ENCODE measurements at places on chromosomes 7 and 10. TPM values are rescaled to one million over a fixed set of nuclear protein-coding genes. Genes with fewer than 3 reads are reported as not detected.

DNA sequence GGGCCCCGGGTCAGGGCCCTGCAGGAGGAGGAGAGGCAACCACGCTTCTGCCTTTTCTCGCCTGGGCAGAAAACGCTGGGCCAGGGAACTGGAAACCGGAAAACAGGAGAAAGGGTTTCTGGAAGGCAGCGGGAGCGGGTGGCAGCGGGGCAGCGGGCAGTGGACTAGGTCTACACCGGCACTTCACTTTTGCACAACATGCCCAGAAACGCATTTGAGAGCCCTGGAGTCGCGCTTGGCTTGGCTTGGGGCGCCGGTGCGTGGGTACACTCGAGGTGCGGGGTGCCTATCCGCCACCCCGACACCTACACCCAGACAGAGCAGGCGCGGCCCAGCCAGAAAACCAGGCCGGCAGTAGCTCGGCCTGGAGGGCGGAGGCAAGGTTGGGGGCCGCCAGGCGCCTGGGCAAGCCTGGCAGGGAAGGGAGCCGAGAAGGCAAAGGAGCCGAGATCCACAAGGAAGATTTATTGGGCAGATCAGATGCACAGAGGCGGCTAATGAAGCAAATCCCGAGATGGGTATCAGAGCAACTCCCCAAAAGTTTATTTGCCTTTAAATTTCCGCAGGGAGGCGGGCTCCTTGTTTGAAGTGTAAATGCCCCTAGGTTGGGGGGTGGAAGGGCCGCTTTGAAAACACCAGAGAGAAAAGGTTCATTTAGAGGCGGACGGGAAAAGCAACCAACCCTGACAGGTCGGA lies 3.2 kb upstream of the PAX2 start:
- no peak overlapping the region for H3K4me3 ChIP-seq
- H3K27ac ChIP-seq, result no peak overlapping the region
- H3K27me3 ChIP-seq, result peaks cover 83% of the 10 kb centered on the region
- no peaks in the 10 kb centered on the region for H3K36me3 ChIP-seq
- no peak for DNase-seq

DNA sequence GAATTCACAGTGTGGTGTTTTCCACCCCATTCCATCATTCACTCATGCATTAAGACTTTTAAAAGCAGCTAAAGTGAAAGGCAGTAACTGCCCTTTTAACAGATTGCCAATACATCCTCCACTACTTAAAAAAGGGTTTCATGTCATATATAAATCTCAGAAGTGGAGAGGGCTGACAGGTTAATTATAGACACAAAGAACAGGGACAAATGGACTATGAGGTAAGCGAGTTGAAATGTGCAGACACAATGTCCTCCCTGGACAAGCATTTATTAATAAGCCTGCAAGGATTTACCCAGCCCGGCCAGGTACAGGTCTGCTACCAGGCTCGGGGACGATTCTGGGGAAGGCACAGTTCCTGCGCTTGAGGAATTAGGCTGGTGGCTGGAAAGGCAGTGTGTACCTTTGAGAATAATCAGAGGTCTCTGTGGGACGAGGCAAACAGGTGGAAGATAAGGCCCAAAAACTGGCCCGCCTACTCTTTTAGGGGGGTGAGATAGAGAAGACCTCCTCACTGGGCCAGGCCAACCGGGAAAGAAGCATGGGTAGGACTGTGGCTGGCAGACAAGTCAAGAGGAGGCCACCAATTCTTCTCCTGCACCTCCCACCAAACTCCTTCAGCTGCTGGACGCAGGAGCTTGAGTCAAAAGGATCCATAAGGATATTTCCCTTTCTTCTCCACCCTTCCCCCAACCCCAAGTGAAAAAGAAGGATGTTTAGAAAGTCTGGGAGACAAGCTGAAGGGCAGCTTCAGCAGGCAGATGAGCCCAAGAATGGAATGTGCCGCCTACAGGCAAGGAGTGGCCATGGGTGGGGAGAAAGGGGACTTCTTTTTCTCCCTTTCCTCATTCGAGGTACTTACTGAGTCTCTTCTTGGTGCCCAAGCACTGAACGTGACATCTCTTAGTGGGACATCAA lies 1.5 kb downstream of the PDLIM1 start:
- 0 out of 2 replicates have a peak, but pooled peaks cover 4% of the 10 kb centered on the region for H3K36me3 ChIP-seq
- DNase-seq, result peak; percentile 42
- peak overlapping the region; percentile 79 for H3K27ac ChIP-seq
- H3K27me3 ChIP-seq, result peaks cover 1% of the 10 kb centered on the region
- peak overlapping the region; percentile 93 for H3K4me3 ChIP-seq

Gene PDZD7
- 1.1 TPM for total RNA-seq

DNA sequence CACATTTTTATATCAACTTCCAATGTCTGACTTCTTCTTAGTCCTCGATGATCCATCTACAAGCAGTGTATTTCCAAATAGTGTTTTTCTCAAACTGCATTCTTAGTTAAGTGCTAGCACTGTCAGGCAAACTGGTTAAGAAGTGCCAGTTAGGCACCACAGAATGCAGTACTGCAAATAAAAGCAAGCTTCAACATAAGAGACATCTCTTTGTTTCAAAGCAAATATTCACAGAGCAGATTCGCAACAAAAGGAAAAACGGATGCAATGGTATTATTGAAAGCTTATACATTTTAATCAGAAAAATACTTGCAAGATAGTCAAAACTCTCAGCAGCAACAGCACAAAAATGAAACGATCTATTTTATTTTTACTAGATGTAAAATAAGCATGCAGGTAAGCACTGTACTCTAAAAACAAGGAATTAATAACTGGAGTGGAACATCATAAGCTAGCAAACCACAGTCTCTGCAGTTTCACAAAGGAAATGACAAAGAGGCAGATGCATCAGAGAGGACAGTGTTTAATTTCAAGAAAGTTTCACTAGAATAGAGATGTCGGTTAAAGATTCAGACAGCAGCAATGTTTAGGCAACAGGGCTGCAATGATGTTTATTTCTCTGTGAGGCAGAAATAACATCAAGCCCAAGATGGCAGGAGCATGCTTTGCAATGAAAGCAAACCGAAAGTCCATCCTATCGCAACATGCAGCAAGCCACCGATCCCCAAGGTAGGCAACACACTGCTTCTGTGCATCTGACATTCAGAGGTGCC lies 82.0 kb downstream of the FGFR2 start:
- H3K4me1 ChIP-seq, result no peaks in the 10 kb centered on the region
- no peaks in the 10 kb centered on the region for H3K36me3 ChIP-seq
- no peak overlapping the region for H3K27ac ChIP-seq
- peaks cover 6% of the 10 kb centered on the region for H3K27me3 ChIP-seq
- no peak overlapping the region for H3K4me3 ChIP-seq
- DNase-seq, result no peak

GRCh38 chr10:90849956-90850749 lies 7.7 kb downstream of the HTR7 start:
- H3K4me1 ChIP-seq, result peaks cover 34% of the 10 kb centered on the region
- H3K27me3 ChIP-seq, result peaks cover 7% of the 10 kb centered on the region
- H3K4me3 ChIP-seq, result no peak overlapping the region
- DNase-seq, result peak; percentile 30

GRCh38 chr7:75962607-75963380 lies 31.6 kb downstream of the TMEM120A start:
- peak; percentile 67 for DNase-seq
- H3K36me3 ChIP-seq, result peaks cover 18% of the 10 kb centered on the region
- peaks cover 49% of the 10 kb centered on the region for H3K4me1 ChIP-seq
- H3K27me3 ChIP-seq, result no peaks in the 10 kb centered on the region
- H3K27ac ChIP-seq, result peak overlapping the region; percentile 87
- peak overlapping the region; percentile 13 for H3K4me3 ChIP-seq

- H3K27me3 ChIP-seq, result peaks cover 6% of the 10 kb centered on the region
- no peak for DNase-seq
- no peak overlapping the region for H3K27ac ChIP-seq
- no peaks in the 10 kb centered on the region for H3K4me1 ChIP-seq
- no peak overlapping the region for H3K4me3 ChIP-seq
- 0 out of 2 replicates have a peak, but pooled peaks cover 6% of the 10 kb centered on the region for H3K36me3 ChIP-seq
These were observed 11.0 kb upstream of the RADIL start for GRCh38 chr7:4894482-4894881.

DNA sequence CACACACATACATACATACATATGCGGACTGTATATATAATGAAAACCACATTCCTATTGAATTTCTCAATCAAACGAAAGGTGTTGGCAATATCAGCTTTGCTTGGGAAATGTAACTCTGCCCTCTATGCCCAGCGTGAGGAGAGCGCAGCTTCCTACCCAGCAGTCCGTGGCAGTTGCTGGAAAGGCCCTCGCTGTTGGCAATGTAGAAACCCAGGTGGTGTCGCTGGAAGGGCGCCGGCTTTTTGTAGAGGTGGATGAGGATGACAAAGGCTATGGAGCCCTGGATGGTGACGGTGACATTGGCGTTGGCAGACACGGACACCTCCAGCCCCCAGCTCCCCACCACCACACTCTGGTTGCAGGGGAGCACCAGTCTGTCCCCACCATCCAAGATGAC lies 100.9 kb downstream of the ITIH5 start:
- DNase-seq, result no peak
- no peak overlapping the region for H3K27ac ChIP-seq
- H3K4me3 ChIP-seq, result no peak overlapping the region
- H3K27me3 ChIP-seq, result no peaks in the 10 kb centered on the region

Gene MRLN
- total RNA-seq, result not detected

Gene DKK1
- total RNA-seq, result 2,211 TPM

Gene SND1
- 246 TPM for total RNA-seq

DNA sequence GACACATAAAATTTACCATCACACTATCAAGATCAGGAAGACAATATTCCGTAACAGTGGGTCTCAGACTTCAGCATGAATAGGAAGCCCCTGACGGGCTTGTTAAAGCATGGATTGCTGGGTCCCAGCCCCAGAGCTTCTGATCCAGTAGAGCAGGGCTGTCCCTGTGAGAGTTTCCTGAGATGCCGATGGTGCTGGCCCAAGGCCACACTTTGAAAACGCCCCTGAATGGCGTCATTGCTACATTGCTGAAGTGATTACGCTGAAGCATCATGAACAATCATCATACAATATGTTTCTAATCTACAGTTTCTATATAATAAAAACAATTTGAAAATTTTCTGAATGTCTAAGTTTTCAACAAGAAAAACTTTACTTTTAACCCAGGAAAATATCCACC lies 38.0 kb upstream of the TMEM72 start:
- H3K4me3 ChIP-seq, result no peak overlapping the region
- H3K27me3 ChIP-seq, result peaks cover 3% of the 10 kb centered on the region
- no peak for DNase-seq
- peaks cover 26% of the 10 kb centered on the region for H3K4me1 ChIP-seq
- H3K36me3 ChIP-seq, result no peaks in the 10 kb centered on the region

DNA sequence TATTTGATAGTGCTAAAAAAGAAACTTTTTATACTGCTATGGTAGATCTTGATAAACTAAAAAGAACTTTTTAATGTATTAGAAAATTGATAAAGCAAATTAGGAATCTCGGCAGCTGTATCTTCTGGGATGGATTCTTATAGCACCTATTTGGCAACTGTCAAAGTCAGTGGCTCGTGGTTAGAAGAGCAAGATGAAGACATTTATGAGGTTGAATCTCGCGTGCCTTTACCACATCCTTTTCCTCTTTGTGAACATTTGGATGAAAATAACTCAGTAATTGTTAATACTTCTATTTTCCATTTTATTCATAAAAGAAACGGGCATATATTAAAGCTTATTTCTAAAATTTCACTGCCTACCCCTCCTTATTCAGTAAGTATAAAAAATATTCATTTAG lies 76.2 kb downstream of the CYP51A1 start:
- H3K36me3 ChIP-seq, result no peaks in the 10 kb centered on the region
- no peak overlapping the region for H3K4me3 ChIP-seq
- DNase-seq, result no peak
- no peaks in the 10 kb centered on the region for H3K4me1 ChIP-seq
- no peak overlapping the region for H3K27ac ChIP-seq

Gene HOXA4
- 0.46 TPM for total RNA-seq

DNA sequence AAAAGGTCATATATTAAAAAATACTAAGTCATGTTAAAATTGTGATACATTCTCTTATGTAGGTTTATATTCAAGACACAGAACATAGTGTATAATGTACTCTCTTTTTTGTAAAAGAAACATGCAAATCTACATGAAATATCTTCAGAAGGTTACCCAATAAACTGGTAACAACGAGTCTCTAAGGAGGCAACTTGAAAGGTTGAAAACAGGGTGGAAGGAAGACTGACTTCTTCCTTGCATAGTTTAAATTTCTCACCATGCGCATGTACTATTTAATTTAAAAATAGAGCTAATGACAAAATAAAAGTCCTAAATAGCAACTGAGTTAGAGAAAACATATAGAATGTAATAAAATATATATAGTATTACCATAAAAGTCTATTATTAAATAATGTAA lies 132.5 kb downstream of the NT5C2 start:
- H3K27ac ChIP-seq, result no peak overlapping the region
- no peak for DNase-seq

DNA sequence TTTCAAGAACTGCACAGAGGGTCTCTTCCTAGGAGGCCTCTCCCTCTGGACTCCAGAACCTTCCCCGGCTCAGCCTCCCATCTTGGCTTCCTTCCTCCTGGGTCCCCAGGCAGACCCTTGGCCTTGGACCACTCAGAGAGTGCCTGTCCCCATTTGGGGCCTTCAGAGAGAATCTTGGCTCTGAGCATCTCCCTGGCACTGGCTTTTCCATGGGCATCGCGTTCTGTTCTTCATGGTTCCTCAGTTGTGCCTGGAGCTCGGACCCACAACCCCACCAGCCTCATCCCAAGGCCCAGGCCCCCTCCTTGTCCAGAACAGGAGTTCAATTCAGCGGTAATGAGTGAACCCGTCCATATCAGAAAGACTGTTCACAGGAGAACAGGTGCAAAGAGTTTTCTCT lies 73.4 kb downstream of the VIPR2 start:
- no peak for DNase-seq
- no peak overlapping the region for H3K4me3 ChIP-seq
- H3K27me3 ChIP-seq, result no peaks in the 10 kb centered on the region
- H3K27ac ChIP-seq, result no peak overlapping the region

Gene PAX4
- not detected for total RNA-seq

Gene WEE2
- not detected for total RNA-seq

DNA sequence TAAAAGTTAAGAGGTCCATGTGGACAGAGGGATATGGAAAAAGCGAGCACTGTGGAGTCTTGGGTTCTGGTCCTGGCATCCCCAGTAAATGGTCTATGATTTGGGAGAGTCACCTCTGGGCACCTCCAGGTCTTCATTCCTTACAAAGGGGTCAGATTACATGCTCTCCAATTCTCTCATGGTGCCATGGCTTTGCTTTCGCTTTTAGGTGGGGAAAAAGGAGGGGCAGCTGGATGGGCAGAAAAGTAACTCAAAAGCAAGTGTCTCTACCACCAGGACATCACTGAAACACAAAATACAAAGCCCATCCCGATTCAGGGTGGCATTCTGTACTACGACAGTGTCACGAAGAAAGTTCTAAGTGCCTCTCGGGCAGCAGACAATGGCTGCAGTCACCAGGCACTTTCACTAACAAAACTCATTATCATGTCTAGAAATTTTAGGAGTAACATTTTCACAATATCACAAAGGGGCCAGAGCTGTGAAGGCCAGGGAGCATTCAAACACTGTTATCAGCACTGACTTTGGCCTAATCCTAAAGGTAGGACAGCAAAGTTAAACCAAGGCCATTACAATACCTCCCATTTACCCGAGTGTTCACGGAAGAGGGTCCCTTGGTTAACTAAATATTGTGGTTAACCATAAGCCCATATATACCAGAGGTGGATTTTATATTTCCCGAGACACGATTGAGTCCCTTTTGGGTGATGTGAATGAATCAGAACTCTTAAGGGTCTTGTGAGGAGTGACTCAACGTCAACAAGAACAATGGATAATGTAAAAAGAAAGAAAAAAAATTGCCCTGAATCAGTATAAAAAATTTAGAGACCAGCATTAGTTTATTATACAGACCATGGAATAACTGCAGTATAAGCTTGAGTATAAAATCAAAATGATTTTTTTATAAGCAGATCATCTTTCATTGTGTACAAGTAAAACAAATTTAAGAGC lies 2.5 kb downstream of the PSAP start:
- no peak overlapping the region for H3K27ac ChIP-seq
- no peak overlapping the region for H3K4me3 ChIP-seq
- DNase-seq, result no peak
- H3K36me3 ChIP-seq, result peaks cover 19% of the 10 kb centered on the region

Gene ARL5B
- 8.0 TPM for total RNA-seq

All from HFFc6 (cell line).